ENCODE measurements at places on chromosomes 2 and 18. TPM values are rescaled to one million over a fixed set of nuclear protein-coding genes. Genes with fewer than 3 reads are reported as not detected.

DNA sequence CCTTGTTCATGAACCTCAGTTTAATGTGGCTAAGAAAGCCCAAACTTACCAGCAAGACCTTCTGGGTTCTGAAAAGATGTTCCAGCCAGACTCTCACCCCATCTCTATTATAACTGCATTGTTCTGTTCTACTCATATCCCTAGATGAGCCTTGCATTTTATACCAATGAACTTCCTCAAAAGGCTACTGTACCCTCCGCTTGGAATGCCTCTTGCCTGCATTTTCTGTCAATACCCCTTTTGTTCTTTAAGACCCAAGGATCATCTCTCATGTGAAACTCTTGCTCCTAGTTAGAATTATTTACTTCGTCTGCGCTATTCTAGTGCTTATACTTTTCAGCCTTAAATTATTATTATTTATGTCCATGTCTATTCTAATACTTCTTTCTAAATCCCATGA lies 181.5 kb downstream of the MYO3B start:
- H3K27me3 ChIP-seq = peaks cover 13% of the 10 kb centered on the region
- H3K4me3 ChIP-seq = no peak overlapping the region
- H3K27ac ChIP-seq = no peak overlapping the region
- DNase-seq = no peak

DNA sequence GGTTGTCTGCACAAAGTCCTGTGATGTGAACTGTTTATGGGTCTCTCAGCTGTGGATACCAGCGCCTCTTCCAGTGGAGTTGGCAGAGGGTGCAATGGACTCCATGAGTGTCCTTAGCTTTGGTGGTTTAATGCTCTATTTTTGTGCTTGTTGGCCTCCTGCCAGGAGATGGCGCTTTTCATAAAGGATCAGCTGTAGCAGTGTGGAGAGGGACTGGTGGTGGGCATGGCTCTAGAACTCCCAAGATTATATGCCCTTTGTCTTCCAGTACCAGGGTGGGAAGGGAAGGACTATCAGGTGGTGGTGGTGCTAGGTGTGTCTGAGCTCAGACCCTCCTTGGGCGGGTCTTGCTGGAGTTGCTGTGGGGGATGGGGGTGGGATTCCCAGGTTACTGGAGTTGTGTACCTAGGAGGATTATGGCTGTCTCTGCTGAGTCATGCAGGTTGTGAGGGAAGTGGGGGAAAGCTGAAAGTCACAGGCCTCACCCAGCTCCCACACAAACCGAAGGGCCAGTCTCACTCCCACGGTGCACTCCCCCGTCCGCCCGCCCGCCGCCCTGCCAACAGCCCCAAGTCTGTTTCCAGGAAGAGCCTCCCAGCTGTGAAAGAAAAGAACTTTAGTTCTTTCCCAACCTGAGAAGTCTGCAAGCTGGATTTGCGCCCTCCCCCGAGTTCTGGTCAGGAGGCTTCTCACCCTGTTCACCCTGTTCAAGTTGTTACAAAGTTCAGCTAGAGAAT lies 108.1 kb downstream of the MARCO start:
- H3K4me3 ChIP-seq = no peak overlapping the region
- no peak overlapping the region for H3K27ac ChIP-seq
- DNase-seq = no peak
- peaks cover 6% of the 10 kb centered on the region for H3K36me3 ChIP-seq

GRCh38 chr2:135636982-135637381 lies 104.7 kb upstream of the UBXN4 start:
- no peaks in the 10 kb centered on the region for H3K27me3 ChIP-seq
- no peaks in the 10 kb centered on the region for H3K4me1 ChIP-seq
- no peak overlapping the region for H3K4me3 ChIP-seq

DNA sequence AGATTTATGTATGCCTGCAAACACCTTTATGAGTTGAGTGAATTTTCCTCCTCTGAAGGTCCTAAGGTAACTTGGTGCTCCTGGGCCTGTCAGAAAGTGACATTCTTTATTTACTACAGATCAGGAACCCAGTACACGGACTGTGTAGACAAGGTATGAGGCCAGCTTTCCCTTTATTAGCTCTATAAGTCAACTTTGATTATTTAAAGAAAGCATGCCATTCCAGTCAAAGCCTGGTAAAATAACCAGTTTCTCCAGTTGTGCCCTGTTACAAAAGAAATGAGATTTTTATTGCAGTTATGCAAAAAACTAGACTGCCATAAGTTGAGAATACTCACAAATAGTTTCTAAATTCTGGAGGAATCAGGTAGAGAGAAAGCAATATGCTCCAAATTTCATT lies 266.1 kb upstream of the SP5 start:
- H3K4me3 ChIP-seq = no peak overlapping the region
- peaks cover 14% of the 10 kb centered on the region for H3K27me3 ChIP-seq
- no peaks in the 10 kb centered on the region for H3K36me3 ChIP-seq
- no peak for DNase-seq
- no peaks in the 10 kb centered on the region for H3K4me1 ChIP-seq
- no peak overlapping the region for H3K27ac ChIP-seq

- DNase-seq = no peak
- no peak overlapping the region for H3K4me3 ChIP-seq
- H3K36me3 ChIP-seq = no peaks in the 10 kb centered on the region
- H3K27ac ChIP-seq = no peak overlapping the region
- H3K4me1 ChIP-seq = no peaks in the 10 kb centered on the region
- H3K27me3 ChIP-seq = peaks cover 6% of the 10 kb centered on the region
Observed at GRCh38 chr2:205744074-205744591, 61.8 kb downstream of the NRP2 start.

- no peak overlapping the region for H3K27ac ChIP-seq
- no peak for DNase-seq
- H3K27me3 ChIP-seq = no peaks in the 10 kb centered on the region
- H3K4me1 ChIP-seq = no peaks in the 10 kb centered on the region
- no peak overlapping the region for H3K4me3 ChIP-seq
Observed at GRCh38 chr18:9366126-9366714, 31.6 kb downstream of the TWSG1 start.

DNA sequence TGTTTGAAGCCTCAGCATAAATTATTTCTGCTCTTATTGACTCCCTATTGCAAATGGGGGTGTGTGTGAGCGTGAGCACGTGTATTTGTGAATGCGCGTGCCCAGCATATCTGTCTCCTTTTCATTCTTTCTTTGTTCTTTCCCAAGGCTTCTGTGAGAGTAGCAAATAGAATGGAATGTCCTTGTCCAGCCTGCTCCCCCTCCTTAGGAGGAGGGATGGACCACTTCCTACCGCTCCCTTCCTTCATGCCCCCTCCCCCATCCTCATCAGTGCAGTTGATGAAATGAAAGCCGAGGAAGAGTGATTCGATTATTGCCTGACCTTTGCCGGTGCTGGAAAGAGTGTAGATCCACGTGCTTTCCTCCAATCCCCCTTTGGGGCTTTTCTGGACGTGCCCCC lies 102.0 kb downstream of the CPO start:
- H3K27ac ChIP-seq = no peak overlapping the region
- H3K27me3 ChIP-seq = peaks cover 62% of the 10 kb centered on the region
- H3K36me3 ChIP-seq = no peaks in the 10 kb centered on the region
- no peak overlapping the region for H3K4me3 ChIP-seq

GRCh38 chr2:215205787-215206186 lies 67.4 kb upstream of the ABCA12 start:
- no peak overlapping the region for H3K27ac ChIP-seq
- no peaks in the 10 kb centered on the region for H3K36me3 ChIP-seq
- H3K4me3 ChIP-seq = no peak overlapping the region
- no peak for DNase-seq
- H3K4me1 ChIP-seq = no peaks in the 10 kb centered on the region
- no peaks in the 10 kb centered on the region for H3K27me3 ChIP-seq

DNA sequence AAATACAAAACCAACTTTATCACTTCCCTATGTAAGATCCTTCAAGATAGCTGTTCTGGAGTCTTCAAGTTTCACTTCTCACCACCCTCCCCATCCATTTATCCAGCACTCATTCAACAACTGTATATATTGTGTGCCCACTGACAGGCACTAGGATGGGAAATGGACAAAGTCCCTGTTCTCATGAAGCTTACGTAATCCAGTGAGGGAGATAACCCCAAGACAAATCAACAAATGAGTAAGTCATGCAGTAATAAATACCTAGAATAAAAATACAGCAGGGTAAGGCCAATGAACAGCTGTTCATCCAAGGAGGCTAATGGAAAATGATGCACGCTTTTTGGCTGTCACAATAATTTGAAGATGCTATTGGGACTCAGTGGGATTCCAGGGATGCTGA lies 133.8 kb downstream of the MEMO1 start:
- H3K4me1 ChIP-seq = peaks cover 5% of the 10 kb centered on the region
- H3K27me3 ChIP-seq = no peaks in the 10 kb centered on the region
- no peak for DNase-seq
- no peak overlapping the region for H3K4me3 ChIP-seq
- peaks cover 34% of the 10 kb centered on the region for H3K36me3 ChIP-seq

GRCh38 chr2:180405520-180405919 lies 398.4 kb upstream of the CWC22 start:
- H3K36me3 ChIP-seq = no peaks in the 10 kb centered on the region
- H3K27me3 ChIP-seq = no peaks in the 10 kb centered on the region
- H3K4me1 ChIP-seq = no peaks in the 10 kb centered on the region
- H3K27ac ChIP-seq = no peak overlapping the region
- no peak overlapping the region for H3K4me3 ChIP-seq

DNA sequence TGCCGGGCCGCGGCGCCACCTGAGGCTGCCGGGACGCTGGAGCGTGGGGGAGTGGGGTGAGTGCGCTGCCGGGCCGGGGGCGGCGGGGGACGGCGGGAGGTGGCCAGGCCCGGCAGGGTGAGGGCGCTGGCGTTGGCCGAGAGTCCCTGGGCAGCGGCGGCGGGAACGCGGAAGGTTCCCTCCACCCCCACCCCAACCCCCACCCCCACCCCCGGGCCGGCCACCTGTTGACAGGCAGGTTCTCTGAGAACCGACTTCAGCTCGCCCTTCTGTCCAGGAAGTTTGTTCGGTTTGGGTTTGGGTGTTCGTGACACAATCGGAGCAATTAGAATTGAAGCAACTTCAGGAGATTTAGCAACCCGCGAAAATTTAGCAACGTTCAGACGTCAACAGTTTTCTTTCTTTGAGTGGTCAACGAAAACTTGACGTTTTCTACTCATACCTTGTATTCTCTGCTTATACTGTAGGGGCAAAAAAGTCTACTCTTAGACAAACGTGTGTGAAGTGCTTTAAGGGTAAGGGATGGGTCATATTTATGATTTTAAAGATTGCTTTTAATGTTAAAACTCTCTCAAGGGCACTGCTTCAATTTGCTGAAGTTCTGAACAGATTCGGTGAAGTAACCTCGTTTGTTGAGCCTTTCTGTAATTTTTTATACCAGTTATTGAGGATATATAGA lies 9.3 kb downstream of the OTX1 start:
- peak; percentile 11 for DNase-seq
- H3K4me1 ChIP-seq = peaks cover 44% of the 10 kb centered on the region
- H3K36me3 ChIP-seq = peaks cover 16% of the 10 kb centered on the region
- H3K4me3 ChIP-seq = peak overlapping the region; percentile 76
- peaks cover 73% of the 10 kb centered on the region for H3K27me3 ChIP-seq
- no peak overlapping the region for H3K27ac ChIP-seq

- H3K4me3 ChIP-seq = no peak overlapping the region
- H3K4me1 ChIP-seq = peaks cover 15% of the 10 kb centered on the region
- H3K27ac ChIP-seq = peak overlapping the region; percentile 23
- no peak for DNase-seq
- H3K36me3 ChIP-seq = peaks cover 26% of the 10 kb centered on the region
Observed at GRCh38 chr18:58937071-58937886, 72.6 kb downstream of the ZNF532 start.

DNA sequence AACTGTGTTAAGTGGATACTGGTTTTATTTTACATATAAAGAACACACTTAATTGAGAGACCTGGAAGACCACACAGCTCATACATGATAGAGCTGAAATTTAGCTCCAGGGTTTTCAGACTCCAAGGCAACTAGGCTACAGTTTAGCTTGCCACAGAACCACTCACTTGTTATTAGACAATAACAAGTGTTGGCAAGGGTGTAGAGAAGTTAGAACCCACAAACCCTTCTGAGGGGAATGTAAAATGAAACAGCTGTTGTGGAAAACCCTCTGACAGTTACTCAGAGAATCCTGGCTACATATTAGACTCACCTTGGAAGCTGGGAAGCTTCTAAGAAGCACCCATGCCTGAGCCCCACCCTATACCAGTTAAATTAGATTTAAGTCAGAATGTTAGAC lies 75.3 kb downstream of the MAP3K20 start:
- no peaks in the 10 kb centered on the region for H3K4me1 ChIP-seq
- H3K4me3 ChIP-seq = no peak overlapping the region
- no peak for DNase-seq
- H3K36me3 ChIP-seq = peaks cover 4% of the 10 kb centered on the region

- no peak for DNase-seq
- no peaks in the 10 kb centered on the region for H3K27me3 ChIP-seq
- no peak overlapping the region for H3K4me3 ChIP-seq
- no peaks in the 10 kb centered on the region for H3K36me3 ChIP-seq
Observed at GRCh38 chr2:192072778-192073177, 122.0 kb downstream of the TMEFF2 start.

GRCh38 chr2:66443979-66444861 lies 9.3 kb downstream of the MEIS1 start:
- no peak overlapping the region for H3K27ac ChIP-seq
- H3K36me3 ChIP-seq = peaks cover 3% of the 10 kb centered on the region
- no peak overlapping the region for H3K4me3 ChIP-seq
- no peak for DNase-seq

DNA sequence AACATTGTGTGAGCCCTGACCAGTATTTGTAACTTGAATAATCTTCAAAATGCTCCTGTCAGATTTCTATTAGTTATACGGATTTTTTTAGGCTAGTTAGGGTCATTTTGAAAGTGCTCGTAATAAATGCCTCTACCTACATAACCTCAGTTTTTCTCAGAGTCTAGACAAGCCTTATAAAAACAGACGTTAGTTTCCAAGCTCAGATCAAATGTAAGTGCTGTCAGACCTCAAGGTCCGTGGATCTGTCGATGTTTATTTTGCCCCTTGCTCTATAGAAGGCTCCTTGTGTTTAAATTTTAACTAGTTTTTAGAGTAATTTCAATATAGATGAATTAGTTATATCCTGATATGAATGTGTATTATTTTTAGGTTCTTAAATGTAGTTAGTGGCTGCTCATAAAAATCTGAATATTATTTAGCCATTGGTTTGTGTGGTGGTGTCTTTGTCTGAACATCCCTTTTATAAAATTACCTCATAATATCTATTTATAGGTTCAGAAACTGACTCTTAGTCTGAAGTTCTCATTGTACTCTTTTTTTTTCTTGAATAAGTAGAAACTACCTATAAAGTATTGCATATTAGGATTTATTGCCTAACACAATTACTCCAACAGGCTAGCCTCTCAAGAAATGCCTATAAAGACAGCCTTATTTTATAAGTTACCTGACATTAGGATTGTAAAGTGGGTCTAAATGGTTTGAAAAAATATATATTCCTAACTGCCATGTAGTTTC lies 71.1 kb downstream of the MTA3 start:
- no peaks in the 10 kb centered on the region for H3K27me3 ChIP-seq
- no peak overlapping the region for H3K4me3 ChIP-seq
- no peak for DNase-seq

- DNase-seq = no peak
- H3K4me3 ChIP-seq = no peak overlapping the region
- H3K27ac ChIP-seq = no peak overlapping the region
- H3K4me1 ChIP-seq = no peaks in the 10 kb centered on the region
- H3K36me3 ChIP-seq = no peaks in the 10 kb centered on the region
- H3K27me3 ChIP-seq = no peaks in the 10 kb centered on the region
Observed at GRCh38 chr2:145000376-145000775, 480.5 kb upstream of the ZEB2 start.

CARF gene
- polyA plus RNA-seq = 10.9 TPM

SIX3 gene
- not detected for polyA plus RNA-seq

TDRD15 gene
- polyA plus RNA-seq = not detected

REG1B gene
- not detected for polyA plus RNA-seq

FBLN7 gene
- polyA plus RNA-seq = not detected

SCYGR4 gene
- not detected for polyA plus RNA-seq

SRBD1 gene
- 20.0 TPM for polyA plus RNA-seq

Measured in naive B cell (primary cell).